ENCODE measurements at places on chromosomes 11 and 22.
A peak's percentile ranks its signal among the peaks of the same experiment; 100 is the strongest.

- no peak for DNase-seq
Measured at GRCh38 chr11:117930668-117931330, 1.6 kb upstream of the TMPRSS13 start.

DNA sequence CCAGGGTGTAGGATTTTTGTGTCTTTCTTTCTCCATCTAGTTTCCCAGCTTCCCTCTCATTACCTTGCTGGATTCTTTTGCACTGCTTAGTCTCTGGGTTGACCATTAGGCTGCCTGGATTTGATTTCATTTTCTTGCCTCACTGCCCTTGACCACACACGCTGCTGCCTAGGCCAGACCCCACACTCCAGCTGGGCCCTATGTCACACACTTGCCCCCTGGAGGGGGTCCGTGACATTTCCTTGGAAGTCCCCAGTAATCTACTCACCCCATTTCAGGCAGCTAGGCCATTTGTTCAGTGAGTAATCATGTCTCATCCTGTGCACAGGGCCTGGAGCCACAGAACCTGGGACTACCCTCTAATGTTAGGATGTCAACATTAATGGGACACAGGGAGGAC, 81.9 kb upstream of the SPON1 start:
- no peak for DNase-seq

- no peak for DNase-seq
Measured at GRCh38 chr22:16844529-16844928, 19.3 kb upstream of the XKR3 start.

- DNase-seq: no peak
Measured at GRCh38 chr11:124322356-124322755, 2.4 kb upstream of the OR8D2 start.

GRCh38 chr11:304915-305843, 2.4 kb upstream of the IFITM2 start:
- DNase-seq: peak; percentile 82

DNA sequence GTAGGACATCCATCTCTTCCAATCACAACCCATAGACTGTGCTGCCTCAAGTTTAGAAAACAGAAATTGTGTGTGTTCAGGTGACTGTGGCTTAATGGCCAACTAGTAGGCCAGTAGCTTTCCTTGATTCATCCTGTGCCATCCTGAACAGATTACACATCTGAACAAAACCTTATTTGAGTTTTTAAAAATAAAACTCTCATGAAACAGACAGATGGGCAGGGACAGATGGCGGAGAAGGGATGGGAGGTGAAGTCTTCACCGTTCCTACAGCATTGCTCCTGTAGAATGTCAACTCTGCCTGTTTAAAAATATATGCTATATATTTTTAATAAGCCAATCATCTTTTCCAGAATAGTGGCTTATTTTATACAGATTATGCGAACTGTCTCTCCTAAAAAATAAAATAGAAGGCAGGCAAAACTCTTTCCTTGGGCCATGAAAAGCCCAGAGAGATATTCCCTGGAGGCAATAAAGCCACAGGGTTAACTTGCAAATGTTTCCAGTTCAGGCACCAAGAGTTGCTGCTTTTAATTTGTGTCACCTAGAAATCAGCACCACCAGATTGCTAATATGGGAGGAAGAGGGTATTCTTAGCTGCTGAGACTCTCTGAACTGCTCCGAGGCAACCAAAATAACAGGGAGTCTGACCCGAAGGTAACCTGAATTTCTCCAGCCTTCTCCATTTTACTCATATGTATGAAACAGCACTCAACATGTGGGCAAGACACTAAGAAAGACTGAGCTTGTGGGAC, 861.2 kb downstream of the OPCML start:
- no peak for DNase-seq

DNA sequence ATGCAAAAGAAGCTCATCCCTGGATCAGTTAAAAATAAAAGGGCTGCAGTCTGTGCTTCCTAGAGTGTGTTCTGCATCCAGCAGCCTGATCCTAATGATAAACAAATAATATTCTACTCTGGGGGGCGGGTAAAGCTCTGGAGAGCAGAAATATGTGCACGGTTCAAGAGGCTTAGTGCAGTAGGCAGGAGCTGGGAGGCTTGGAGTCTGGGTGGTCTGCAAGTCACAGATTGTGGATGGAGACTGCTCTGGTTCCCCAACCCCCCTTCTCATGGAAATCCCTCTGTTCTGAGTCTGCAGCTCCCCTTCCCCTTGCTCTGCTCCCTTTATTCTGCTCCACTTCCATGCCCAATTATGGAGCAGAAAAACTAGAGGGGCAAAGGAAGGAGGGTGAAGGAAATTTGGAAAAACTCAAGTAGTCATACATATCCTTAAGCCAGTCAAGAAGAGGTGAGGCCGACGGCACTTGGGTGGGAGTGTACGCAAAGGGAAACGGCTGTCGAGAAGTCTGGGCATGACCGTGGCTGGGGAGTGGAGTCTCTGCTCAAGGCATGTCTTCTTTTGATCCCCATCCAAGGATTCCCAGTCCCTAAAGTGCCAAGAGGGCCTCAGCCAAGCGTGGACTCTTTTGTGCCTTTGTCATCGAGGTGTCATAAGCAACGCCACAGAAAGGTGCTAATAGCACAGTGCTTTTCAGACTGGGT, 16.3 kb upstream of the CLMP start:
- no peak for DNase-seq

- DNase-seq: no peak
Measured at GRCh38 chr11:41435531-41435930, 23.9 kb downstream of the LRRC4C start.

- no peak for DNase-seq
Measured at GRCh38 chr11:60288531-60288930, 8.1 kb downstream of the MS4A4A start.

DNA sequence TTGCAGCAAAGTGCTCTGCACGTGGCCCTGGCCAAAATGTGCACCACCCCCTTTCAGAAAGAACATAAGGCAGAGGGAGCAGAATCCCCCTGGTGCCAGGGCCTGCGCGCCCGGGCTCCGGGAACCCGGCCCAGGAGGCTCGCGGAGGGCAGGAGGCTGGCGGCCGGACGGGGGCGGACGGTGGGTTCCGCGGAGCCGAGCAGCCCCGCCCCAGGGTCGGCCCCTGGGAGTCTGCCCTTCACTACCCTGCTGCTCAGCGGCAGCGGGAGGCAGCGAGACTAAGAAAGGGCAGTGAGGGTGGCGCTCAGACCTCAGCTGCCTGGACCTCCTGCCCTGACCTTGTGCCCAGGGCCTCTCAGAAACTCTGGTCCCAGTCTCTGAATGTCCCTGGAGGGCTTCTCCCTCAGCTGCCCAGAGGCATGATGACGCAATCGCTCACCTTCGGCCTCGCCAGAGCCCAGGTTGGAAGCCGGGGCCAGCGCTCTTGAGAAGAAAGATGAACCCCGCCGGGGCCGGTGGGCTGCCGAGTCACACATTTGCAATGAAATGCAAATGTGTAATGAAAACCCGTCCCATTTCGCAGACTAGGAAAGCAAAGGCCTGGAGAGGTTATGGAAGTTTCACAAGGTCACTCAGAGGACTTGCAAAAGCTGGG, 1.1 kb upstream of the CLMP start:
- DNase-seq: no peak

DNA sequence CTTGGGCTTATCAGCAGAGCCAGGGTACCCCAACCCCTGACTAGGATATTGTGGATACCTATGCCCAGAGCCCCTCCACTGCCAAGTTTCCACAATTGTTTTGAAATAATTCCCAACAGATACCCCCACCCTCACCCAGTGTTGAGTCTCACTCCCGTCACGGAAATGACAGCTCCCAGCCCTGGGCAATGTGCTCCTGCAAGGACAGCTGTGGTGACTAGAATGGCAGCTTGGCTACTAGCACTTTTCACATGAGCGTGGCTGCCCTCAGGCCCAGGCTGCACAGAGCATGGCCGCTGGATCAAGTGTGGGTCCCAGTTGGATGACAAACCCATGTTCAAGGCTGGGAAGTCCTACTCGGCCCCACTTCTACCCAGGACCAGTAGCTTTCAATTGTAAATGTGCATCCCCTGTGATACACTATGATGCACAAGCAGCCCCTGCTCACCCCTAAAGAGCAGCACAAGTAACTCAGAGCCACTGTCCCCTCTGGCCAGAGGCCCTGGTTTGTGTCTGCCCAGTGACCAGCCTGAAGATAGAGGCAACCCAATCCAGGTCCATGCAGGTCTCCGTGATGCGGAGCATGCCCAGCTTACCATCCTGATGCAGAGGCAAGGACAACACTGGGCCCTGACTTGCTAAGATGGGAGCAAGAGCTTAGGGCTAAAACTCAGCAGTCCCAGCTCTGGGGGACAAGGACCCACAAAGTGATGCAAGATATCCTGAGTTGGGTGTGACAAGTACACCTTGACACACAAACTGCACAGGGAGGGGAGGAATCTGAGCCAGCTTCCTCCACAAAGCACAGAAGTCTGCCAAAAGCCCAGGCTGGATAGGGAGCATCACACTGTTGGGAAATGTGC, 13.2 kb downstream of the KCNQ1OT1 start:
- no peak for DNase-seq

GRCh38 chr11:133041928-133042882, 490.1 kb downstream of the OPCML start:
- peak; percentile 51 for DNase-seq

GRCh38 chr11:70124321-70125000, 46.3 kb downstream of the ANO1 start:
- no peak for DNase-seq

DNA sequence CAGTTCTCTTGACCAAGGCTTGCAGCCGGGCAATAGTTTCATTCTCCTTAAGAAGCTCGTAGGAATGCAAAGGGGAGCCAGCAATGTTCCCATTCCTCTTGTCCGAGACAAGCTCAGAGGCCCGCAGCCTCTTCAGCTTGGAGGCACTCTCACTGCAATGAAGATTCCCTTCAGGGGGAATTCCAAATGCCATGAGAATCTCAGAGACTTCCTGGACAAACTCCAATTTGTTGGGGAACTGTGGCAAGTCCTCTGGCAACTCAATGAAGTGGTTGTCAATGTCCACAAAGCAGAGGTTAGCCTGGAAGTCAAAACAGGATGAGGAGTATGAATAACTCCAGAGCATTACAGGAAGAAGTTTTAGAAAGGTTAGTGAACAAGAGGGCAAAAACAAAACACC, 84.4 kb downstream of the DENND5A start:
- DNase-seq: no peak

- no peak for DNase-seq
Measured at GRCh38 chr11:2297623-2298030, 4.1 kb downstream of the C11orf21 start.

DNA sequence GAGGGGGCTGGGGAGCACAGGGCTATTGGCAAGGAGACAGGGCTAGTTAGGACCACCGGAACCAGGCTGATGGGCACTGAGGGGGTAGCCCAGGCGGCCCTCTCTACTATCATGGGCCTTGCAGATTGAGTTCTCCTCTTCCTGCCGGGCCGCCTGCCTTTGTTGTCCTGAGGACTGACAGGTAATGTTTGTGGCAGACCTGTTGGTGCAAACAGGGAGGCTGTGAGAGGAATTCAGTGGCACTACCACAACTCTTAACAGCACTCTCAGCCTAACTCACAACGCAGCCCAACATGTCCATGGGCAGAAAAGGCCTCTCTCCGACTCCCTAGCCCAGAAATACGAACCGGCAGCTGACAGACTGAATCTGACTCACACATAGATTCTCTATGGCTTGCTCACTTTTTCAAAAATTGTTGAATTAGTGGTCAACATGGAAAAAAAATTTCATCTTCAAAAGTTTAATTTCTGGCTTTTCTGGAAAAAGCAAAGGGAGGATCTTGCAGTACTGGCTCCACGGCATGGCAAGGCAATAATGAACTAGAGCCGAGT, 11.4 kb downstream of the KCNJ5 start:
- DNase-seq: no peak

- no peak for DNase-seq
Measured at GRCh38 chr11:19352771-19353160, 112.0 kb upstream of the E2F8 start.

GRCh38 chr11:75499423-75500190, 26.1 kb downstream of the GDPD5 start:
- no peak for DNase-seq

- DNase-seq: peak; percentile 50
Measured at GRCh38 chr22:22687638-22688500, 43.5 kb downstream of the GGTLC2 start.

GRCh38 chr11:35873721-35874120, 70.1 kb upstream of the LDLRAD3 start:
- no peak for DNase-seq

DNA sequence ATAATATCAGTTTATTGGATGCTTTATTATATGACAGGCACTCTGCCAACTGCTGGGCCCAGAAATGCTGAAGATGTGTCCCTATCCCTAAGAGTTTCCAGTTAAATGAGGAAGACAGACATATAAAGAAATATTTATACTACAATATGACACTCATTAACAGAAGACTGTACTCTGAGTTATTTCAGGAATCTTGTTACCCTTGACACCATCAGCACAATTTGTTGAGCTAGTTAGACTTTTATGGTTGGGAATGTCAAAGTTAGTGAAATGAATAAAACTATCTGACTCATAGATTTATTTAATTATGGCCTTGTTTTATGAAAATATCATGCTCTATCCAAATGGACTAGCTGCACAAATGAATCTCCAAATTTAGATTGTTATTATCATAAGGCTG, 25.6 kb upstream of the MSANTD4 start:
- DNase-seq: no peak

DNA sequence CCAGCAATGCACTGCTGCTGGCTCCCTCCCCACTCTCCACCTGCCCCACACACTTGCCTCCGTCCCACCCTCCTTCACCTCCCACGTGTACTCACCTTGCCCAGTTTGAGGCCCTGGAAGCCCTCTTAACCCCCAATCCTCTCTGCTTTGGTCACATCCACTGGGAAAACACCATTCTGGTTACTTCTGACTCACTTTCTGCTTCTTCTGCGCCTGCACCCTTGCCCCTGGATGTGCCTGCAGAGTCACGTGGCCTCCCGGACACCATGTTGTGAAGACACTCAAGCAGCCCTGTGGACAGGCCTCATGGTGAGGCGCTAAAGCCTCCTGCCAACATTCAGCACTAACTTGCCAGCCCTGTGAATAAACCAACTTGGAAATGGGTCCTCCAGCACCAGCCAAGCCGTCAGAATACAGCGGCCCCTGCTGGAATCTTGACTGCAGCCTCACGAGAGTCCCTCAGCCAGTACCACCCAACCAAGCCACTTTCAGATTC, 2.6 kb upstream of the NAALADL1 start:
- no peak for DNase-seq

- DNase-seq: no peak
Measured at GRCh38 chr11:79432138-79432537, 8.7 kb downstream of the TENM4 start.

DNA sequence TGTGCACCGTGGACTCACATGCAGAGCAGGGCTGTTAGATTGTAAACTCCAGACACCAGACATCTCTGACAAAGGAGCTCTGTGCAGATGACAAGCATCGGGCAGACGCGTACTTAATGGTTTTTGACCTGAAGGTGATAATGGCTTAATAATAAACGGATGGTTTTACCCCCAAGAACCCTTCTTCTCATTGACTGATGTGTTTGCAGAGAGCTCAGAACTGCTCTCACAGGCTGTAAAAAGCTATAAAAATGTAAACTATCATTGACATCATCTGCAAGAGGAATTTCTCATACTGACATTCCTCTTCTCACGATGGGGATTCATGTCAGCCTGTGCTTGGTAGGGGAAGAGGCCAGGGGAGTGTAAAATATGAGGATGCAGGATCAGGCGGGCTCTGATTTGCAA, 8.6 kb upstream of the ARHGAP8 start:
- no peak for DNase-seq

Data from left kidney (tissue), 8 donors.